Activated naive CD4-positive, alpha-beta T cell treated with anti-CD3 and anti-CD28 coated beads, Interleukin-2, amount 50 U/mL, for 16 hours (primary cell): ENCODE measurements at places on chromosomes 5 and 9.
A peak's percentile ranks its signal among the peaks of the same experiment; 100 is the strongest.

GRCh38 chr9:97479496-97480159 lies 21.8 kb upstream of the TMOD1 start:
- no peak for DNase-seq

DNA sequence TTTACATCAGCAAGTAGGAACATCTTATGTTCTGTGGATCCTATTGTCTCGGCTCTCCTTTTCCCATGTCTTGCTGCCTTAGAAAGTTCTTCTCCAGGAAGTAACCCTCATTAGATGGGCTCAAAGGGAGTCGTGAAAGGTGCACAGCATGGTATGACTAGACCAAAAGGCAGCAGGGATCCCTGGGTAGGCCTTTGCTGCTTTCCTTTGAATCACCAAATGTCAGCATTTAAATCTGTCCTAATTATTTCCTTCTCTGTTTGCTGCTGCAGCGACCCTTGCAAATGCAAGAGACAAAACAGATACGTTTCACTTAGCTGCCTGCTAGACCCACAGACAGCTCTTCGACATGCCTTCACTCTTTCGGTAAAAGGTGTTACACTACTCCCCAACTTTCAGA lies 218.4 kb downstream of the ACTL7B start:
- DNase-seq = no peak

- no peak for DNase-seq
Measured at GRCh38 chr9:98481676-98482075, 226.2 kb upstream of the TBC1D2 start.

GRCh38 chr9:134180786-134181647 lies 16.7 kb upstream of the RNU6ATAC start:
- peak; percentile 4 for DNase-seq

DNA sequence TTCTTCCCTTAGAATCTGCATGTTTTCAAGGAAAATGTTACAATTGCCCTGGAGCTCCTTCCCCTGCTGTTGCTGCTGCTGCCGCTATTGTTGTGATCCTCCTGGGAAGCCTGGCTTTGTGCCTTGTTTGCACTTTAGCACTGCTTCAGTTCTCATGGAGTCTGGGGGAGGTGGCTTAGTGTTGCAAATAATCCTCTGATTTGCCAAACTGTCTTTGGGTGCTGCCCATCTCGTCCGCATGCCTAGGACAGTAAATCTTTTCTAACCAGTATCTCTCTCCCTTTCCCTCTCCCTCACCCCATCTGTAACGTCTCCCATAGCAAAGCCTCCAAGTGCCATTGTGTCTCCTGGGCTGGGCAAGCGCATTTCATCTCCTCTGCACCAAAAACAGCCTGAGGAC lies 30.3 kb downstream of the FAM240B start:
- no peak for DNase-seq

DNA sequence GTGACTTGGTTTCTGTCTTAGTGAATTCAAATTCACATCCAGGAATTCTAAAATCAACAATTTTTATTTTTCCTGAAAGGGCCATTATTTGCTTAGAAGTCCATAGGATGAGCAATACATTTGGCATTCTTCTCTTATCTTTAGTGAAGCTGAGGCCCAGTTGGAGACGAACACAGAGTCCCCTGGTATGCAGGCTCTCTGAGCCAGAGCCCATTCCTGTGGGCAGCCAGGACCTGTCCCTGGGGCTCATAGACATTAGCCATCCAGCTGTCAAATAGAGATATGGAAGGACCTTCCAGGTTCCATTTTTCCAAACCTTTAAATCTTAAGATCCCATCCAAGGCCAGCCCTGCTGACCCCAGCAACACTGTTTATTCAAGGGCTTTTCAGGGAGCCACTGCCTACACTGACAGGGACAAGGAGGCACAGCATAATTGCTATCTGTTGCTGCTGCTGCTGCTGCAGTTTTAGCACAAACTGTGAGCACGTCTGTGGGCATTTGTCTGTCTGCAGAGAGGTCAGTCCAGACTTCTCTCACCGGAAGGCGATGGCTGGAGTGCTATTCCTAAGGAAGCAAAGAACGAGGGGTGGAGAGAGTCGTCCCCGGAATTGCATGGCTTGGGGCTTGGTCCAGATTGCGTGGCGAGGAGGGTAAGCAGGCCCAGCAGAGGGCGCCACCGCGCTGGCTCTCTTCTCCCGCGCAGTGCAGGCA lies 639.0 kb downstream of the CCDC171 start:
- DNase-seq = no peak

- no peak for DNase-seq
Measured at GRCh38 chr9:124012368-124013301, 1.1 kb downstream of the LHX2 start.

DNA sequence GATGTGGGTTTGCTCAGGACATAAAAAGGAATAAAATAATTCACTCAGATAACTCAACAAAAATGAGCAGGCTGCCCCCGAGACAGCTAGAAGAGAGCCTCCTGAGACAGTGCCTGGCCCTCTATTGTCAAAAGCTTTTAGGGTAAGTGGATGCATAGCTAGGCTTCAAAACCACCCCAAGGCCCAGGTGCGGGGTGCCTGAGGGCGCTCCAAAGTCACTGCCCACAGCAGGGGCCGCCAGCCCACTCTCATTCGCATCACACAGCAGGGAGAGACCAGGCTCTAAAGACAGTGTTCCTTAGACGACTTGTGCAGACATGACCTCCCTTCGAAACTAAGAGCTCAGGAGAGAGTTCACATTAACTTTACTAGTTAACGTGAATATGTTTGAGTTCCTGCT lies 271.5 kb downstream of the FSTL4 start:
- no peak for DNase-seq

- DNase-seq = no peak
Measured at GRCh38 chr5:150046031-150046430, 40.3 kb downstream of the CSF1R start.

DNA sequence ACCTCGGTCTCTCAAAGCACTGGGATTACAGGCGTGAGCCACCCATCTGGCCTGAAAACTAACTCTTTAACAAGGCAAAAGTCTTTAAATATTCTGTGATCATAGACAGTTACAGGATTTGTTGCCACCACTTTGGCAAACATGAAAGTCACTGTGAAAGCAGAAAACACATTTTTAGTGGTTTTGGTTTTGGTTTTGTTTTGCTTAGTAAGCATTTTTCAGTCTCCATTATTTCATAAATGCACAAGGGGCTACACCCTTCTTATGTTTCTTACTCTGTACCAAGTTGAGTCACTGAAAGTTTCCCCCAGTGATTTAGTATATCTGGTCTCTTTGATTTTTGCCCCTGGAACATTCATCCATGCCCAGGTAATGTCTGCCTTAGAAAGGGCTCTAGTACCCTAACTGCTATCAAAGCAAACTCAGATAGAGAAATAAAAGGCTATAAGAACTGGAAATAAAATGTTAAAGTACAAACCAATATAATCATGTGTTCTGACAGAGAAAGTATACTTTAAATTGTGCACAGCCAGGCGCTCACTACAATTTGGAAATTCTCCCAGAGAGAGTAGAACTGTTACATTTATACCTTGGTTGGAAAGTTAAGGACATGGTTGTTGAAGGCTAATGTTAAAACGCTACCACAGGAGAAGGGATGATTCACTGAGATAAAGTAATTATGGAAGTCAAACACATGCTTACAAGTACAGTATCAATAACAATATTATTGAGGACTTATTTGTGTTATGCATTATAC lies 1022.5 kb upstream of the DMAC1 start:
- DNase-seq = no peak

DNA sequence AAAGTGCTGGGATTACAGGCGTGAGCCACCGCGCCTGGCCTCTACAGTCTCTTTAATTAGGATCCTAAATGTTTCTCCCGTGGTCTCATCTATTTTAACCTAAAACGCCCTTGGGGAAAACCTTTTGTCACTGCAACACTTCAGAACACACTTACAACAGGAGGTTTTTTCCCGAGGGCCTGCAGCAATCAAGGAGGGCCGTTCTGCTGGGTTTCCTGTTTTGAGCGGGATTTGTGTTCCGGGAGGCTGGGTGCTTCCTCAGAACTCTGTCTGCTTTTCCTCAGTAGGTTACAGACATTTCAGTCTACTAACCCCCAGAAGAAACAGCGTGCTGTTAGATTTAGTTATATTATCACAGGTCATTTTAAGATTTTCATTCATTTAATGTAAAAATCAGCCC lies 65.4 kb upstream of the IRX4 start:
- no peak for DNase-seq
